ENCODE measurements at places on chromosomes 11 and 22.

DNA sequence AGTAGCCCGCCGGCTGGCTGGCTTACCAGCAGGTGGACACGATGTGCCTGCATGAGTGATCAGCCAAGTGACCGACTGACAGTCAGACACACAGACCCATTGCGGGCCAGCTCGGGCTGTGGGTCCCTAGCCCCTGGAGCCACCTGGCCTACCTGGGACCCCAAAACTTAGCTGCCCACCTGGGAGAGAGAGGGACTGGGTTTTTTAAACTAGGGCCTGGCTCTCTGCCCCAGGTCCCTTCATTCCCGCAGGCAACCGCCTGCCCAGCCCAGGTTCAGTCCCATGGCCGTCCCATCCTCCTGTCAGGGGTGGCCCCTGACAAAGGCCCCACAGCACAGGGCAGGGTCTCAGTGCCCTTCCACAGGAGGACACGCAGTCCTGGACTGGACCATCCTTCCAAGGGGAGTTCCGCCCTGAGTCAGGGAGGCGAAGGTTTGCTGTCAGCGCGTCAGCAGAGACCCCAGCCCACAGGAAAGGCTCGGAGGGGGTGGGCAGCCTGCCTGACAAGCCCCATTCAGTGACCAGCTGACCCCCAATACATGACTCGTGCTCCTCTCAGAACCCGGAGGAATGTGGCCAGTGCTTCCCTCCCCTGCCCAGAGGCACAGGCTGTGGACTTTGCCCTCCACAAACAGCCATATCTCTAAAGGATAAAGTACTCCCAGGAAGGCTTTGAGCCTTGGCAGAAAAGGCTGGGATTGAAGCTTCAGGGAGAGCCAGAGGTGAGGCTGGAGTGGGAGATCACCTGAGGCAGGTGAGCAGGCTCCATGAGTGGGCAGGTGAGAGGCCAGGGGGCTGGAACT, 8.4 kb downstream of the SLCO2B1 start:
- no peak for DNase-seq

DNA sequence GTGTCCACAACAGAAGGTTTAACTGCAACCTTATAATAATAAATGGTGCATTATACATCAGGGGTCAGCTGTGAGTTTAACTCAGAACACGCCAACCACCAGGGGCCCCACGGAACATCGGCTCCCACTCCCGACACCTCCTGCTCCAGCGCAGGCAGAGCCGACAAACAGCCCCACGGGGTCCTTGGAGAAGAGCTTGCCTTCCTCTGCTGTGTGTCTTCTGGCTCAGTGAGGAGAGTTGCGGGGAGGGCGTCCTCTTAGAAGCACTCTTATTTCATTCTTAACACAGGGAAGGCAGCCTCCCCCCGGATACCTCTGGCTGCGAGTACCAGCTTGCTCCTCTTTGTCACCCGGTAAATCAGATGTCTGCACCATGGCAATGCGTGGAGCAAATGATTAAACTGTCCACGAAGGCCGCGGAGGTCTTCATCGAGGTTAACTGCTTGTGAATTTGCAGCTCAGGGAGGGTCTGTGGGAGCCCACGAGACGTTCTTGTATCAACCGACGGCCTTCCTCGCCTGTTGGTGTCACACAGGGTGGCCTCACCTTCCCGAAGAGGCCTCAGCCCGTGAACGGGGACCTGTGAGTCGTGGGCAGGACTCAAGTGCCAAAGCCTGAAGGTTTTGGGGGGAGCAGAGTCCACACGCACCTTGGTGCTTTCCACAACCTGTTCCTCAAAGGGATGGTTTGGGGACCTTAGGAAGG, 464.0 kb downstream of the BRD1 start:
- DNase-seq: no peak

GRCh38 chr11:134576721-134577171, 164.7 kb upstream of the B3GAT1 start:
- peak; percentile 37 for DNase-seq

- no peak for DNase-seq
These were observed 179.6 kb upstream of the PDGFD start for GRCh38 chr11:104343578-104343977.

GRCh38 chr11:123247496-123247799, 52.4 kb upstream of the CLMP start:
- DNase-seq: no peak

GRCh38 chr22:20783844-20784723, 10.2 kb downstream of the SERPIND1 start:
- peak; percentile 18 for DNase-seq

- DNase-seq: no peak
These were observed 12.2 kb downstream of the BCR start for GRCh38 chr22:23192558-23192957.
